Amniotic epithelial cell (primary cell): ENCODE measurements at places on chromosomes 6 and 20.

- no peak for DNase-seq
Measured at GRCh38 chr6:11732036-11732631, 46.5 kb downstream of the ADTRP start.

- DNase-seq = no peak
Measured at GRCh38 chr6:105795366-105795765, 290.8 kb upstream of the PRDM1 start.

- DNase-seq = peak; percentile 92
Measured at GRCh38 chr6:25962149-25963127, at the start of gene TRIM38. TRIM38 (plus strand) TSS chr6:25962802; CDS start chr6:25966523, 3,721 bp downstream.

GRCh38 chr6:151585741-151586140 is 91.9 kb downstream of the CCDC170 start:
- DNase-seq = no peak

GRCh38 chr6:117496383-117496990 is 14.0 kb downstream of the DCBLD1 start:
- DNase-seq = peak; percentile 93

DNA sequence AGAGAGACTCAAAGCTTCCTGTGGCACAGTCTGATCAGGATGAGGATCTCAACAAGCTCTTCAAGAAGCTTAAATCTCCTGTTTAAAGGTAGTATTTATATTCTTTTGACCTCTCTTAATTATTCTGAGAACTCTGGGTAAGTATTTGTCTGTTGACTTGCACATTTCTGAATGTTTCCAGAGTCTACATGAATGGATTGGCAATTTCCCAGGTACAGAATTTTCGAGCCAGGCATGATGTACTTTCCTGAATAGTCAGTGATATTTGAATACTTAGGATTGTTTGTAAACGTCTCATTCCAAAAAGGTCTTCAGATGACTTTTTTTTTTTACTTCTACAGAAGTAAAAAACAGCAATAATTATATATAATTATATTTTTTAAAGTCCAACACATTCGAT is 293.4 kb downstream of the TBC1D32 start:
- DNase-seq = no peak

GRCh38 chr6:145813285-145814034 is 1.1 kb downstream of the FBXO30 start:
- DNase-seq = peak; percentile 75

GRCh38 chr6:117531346-117531745 is 48.9 kb downstream of the DCBLD1 start:
- peak; percentile 45 for DNase-seq

DNA sequence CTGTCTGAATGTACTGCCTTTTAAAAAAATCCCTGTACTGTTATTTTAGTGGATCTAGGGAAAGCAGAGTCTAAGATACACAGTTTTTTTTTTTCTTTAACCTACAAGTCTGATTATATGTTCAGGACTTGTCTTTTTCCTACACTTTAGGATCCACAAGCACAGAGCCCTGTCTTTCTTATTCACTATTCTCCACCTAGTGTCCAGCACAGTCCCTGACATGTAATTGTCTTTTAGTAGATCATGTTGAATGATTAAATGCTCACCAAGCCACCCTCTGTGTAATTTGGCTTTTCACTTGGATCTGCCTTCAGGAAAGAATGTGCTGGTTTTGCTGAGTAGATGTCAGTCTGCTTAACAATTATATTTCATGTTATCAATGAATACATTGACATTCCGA is 35.8 kb upstream of the YWHAB start:
- no peak for DNase-seq

GRCh38 chr6:41594326-41594725 is 43.9 kb upstream of the MDFI start:
- DNase-seq = no peak

- DNase-seq = peak; percentile 15
Measured at GRCh38 chr20:41371371-41371770, 4.8 kb upstream of the EMILIN3 start.

DNA sequence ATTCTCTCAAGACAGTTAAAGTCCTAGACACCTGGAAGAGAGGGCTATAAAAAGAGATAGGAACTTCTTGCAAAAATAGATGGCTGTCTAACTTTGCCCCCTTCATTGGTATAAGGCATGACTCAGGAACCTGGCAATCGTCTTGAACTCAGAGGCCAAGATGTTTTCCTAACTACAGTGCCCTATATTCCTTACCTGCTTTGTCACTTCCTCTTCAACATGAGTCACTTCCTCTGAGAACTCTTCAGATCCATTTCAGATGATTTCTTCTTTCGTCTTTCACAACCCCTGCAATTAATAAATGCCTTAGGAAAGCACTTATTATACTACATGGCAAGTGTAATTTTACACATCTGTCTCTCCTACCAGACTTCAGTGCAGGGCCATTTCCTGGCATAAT is 83.5 kb downstream of the HAO1 start:
- peak; percentile 57 for DNase-seq

DNA sequence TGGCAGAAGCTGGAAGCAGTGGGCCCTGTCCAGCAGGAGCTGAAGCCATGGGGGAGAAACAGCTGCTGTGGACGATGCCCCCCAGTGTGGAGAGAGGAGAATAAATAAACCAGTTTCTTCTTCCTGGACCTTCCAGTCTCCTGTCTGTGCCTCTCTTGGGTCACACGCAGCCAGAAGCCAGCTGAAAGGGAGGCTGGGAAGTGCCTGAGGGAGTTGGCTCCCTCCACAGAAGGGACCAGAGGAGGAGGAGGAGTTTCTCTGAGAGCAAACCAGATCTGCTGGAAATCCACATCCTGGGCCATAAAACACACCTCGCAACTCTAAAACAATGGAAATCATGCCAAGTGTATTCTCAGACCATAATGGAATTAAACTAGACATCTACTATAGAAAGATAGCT is 577.0 kb downstream of the CDH26 start:
- no peak for DNase-seq

DNA sequence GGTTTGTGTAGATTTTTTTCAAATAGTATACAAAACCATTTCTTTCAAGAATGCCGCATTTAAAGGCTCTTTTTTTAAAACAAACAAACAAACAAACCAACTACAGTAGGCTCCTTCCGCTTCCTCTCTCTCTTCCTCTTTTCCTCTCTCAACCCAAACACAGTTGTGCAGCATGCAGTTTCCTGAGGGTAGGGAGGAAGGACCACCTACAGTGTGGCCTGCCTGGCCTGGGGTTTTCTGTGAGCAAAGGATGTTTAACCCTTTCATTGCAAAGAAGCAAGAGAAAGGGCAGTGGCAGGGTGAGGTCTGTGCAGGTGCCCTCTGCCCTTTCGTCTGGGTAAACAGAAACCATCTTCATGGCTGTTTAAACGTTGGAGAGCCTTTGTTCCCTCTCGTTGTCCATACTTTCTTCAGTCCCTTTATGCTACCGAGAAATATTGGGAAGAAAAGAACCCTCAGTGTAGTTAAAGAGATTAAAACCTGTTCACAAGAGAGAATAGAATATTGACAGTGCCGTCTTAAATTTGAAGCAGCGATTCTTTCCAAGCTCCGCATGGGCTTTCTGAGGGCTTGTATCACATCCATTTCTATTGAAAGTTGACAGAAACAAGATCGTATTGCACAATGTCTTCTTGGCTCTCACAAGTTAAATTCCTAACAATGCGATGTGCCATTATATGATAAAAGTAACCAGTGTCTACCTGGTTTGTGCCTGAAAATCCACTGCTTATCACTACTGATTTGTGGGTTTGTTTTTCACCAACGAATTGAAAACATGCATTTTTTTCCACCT is 215.5 kb upstream of the SNX9 start:
- no peak for DNase-seq

DNA sequence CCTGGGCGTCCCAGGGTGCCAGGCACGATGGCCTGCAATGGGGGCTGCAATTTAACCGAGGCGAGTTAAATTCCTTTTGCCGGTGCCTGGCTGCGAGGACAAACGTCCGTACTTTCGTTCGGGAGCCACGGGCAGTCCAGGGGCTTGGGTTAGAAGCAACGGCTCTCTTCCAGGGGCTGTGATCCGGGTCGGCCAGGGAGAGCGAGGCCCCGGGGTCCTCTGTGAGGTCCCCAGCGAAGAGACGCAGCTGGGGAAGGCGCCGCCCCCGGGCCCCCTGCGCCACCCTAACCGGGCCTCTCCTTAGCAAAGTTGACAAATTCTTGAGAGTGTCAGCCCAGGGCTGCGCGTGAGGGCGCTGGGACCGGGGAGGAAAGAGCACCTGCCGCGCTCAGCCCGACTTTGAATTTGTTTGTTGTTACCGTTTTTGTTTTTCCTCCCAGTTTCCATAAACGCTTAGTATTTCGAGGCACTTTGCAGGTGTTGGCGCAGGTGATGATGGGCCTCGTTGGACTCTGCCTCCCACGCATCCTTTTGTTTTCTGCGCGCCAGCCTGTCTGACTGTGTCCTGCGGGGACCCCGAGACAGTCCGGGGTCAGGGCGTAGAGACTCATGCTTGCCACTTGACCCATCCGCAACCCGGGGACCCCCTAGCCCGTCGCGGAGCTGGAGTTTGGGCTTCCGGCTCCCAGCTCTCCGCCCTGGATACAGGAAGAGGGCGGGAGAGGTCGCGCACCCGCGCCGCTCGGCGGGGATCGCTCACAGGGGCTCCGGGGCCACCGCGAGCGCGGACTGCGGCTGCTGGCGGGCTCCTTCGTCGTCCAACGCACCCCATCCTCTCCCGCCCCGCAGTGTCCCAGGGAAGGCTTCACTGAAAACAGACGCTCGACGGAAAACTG is 5.8 kb downstream of the OLIG3 start:
- no peak for DNase-seq

GRCh38 chr20:5085380-5085779 is 34.4 kb downstream of the PCNA start:
- no peak for DNase-seq

DNA sequence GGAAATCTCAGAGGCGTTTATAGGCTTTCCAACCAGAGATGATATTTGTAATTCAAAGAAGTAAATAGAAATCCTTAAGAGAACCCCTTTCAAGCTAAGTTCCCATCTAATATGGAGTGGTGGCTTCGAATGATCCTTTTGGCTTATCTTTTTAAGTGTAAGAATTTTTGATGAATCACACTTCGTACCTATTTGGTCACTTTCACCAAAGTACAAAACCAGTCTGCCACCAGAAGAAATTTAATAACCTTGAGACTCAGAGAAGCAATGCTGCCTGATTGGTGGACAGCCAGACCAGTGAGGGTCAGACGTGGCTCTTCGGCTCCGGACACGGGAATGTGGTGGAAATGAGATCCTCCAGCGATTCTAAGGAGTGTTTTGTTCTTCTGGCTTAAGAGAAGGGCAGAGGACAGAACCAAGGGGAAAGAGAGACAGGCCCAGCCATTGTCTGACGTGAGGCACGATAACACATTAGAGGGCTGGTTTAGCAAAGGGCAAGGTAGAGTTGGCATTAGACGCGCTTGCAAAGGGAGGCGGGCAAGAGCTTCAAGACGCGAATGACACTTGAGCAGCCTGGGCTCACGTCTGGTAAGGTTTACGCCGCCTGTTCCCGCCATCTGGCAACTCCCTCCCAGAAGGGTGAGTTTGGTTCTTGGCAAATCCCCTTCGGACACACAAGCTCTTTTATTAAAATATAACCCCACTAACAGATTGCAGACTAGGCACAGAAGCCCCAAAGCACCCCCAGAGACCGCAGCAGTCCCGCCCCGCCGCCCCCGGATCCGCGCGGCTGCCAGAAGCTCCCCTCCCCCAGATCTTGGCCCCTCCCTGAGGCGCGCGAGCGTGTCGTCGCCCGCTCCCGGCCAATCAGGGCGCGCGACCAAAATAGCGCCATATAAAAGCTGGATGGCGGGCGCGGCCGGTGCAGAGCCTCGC is 50.0 kb upstream of the EZR start:
- no peak for DNase-seq

- no peak for DNase-seq
Measured at GRCh38 chr6:24936641-24937317, 1.0 kb upstream of the RIPOR2 start.

- peak; percentile 98 for DNase-seq
Measured at GRCh38 chr6:43990627-43991619, 136.3 kb downstream of the MRPL14 start.

DNA sequence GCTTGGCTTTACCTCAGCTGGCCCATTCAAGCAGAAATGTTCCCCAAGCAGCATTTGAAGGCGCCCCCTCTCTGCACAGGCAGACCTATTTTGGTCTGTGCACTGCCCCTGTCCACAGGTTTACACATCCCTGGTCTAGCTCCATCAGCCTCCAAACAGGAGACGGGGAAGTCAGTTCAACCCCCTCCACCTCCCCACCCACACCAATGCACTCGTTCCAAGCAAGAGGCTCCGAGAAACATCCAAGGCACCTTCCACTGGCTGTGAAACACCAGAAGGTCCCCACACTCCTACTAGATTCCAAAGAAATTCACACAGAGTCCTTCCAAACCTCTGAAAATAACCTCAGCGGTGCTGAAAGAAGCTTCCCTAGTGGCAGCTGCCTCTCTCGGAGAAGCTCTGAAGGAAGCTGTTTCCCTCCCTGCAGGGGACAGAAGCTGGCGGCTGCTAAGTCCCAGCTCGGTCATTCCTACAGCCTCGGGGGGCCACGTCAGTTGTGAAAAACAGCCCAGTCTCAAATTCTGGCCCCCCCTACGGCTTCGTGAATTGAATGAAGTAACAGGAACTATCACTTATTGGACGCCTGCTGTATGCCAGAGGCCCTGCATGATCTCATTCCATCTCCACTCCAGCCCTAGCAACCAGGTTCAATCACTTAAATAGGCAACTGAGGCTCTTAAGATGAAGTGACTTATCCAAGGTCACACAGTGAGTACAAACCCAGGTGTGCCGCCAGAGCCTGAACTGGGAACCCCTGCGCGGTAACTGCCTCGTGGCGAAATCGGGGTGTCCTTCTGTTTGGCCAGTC is 815 bp downstream of the SPATA2 start:
- DNase-seq = no peak

DNA sequence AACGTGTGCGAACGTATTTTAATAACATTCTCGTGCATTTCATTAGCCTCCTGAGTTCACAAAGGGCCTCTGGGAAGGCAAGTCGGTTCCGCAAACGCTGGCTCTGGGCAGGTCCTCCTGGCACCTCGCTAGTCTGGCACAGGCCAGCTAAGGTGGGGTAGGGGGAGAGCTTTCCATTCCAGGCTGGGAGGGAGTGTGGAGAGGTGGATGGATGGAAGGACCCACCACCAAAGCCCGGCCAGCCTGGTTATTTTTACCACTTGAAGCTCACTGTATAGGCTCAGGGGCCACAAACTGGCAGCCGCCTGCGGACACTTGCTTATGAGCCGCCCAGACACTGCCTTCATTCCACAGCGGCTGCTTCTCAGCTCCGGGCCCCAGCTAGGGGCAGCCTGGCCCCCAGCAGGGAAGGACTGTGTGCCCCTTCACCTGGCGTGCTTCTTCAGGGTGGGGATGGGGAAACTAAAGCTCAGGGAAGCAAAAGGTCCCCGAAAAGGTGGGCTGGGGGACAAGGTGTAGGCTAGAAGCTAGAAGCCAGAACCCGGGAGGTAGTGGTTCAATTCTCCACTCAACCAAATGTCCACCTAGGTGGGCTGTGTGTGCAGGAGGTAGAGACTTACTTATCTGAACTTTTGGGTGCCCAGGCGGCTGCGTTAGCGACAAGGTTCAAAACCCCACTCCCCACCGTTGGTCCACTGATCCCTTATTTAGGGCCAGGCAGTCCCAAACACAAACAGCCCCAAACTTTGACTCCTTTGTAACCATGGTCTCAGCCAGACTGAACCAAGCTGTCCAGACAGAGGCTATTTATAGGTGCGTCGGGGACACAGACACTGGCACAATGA is 1.7 kb downstream of the PMEPA1 start:
- no peak for DNase-seq

GRCh38 chr20:11581271-11581670 is 336.4 kb upstream of the BTBD3 start:
- peak; percentile 29 for DNase-seq
